ENCODE measurements at places on chromosomes 5 and 9.

DNA sequence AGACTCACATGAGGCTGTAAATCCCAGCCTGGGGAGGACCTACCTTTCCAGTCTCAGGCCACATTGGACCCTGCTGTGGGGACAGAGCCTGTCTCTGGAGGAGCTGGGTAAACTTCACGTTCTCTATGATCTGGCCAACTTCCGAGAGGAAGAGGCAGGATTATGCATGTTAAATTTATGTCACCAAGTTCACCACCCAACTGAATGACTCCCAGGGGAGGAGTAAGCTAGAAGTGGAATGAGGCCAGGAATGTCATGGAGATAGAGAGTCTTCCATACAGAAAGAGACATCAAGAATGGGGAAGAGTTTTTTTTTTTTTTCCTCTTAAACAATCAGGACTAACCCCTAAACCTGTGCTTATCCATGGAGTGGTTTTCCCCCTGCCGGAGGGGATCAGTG lies 90.3 kb upstream of the PALM2AKAP2 start:
- no peak for DNase-seq

- DNase-seq = no peak
Measured at GRCh38 chr9:37919956-37920335, 16.0 kb upstream of the SLC25A51 start.

DNA sequence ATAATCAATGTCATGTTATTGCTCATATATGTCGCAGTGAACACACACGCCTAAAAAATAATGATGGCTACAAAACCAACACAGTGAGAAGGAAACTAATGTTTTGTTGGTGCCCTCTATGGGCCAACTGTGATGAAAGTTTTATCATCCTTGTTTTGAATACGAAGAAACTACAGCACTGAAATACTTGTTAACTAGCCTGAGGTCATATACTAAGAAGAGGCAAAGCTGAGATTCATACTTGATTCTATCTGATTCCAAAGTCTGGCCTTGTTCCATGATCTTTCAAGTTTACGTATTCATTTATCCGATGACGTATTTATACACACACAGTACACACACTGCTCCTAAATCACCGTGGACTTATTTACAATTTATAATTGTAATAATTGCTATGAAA lies 16.1 kb upstream of the DRD1 start:
- no peak for DNase-seq

GRCh38 chr9:92538541-92538940 lies 2.8 kb upstream of the ECM2 start:
- DNase-seq = no peak

GRCh38 chr9:88816141-88816540 lies 175.1 kb upstream of the S1PR3 start:
- no peak for DNase-seq

- DNase-seq = no peak
Measured at GRCh38 chr9:34332076-34332964, 3.0 kb downstream of the NUDT2 start.

- DNase-seq = no peak
Measured at GRCh38 chr9:13823026-13823425, 490.9 kb downstream of the NFIB start.

- no peak for DNase-seq
Measured at GRCh38 chr9:109830545-109830944, 50.5 kb downstream of the PALM2AKAP2 start.

DNA sequence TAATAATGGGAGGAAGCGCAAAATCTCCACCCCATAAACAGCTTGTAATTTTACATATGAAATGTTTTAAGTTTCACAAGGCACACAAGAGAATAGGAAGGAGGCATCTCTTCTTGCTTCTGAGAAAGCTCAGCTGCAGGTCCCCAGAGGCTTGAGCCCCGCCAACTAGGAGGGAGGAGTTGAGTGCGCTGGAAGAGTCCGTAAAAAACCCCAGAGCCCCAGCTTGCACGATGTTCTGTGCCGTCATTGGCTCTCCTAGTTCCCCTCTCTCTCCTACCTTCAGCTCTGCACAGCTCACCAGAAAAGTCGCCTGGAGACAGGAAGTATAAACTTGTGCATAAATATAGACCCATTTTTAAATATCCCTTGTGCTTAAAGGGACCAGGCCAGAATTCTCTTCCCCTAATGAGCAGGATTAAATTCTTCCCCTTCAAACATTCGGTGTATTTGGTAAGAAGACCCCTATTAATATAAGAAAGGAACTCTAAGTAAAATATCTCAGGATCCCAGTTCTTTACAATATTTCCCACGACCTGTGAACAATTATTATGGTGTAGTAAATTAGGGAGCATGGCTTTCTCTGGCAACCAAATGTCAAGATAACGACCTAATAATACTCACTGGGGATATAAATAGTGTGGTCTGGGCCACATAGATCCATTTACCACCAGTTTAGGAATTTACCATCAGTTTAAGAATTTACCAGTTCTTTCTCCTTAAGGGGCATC lies 13.7 kb downstream of the GLRX start:
- DNase-seq = no peak

DNA sequence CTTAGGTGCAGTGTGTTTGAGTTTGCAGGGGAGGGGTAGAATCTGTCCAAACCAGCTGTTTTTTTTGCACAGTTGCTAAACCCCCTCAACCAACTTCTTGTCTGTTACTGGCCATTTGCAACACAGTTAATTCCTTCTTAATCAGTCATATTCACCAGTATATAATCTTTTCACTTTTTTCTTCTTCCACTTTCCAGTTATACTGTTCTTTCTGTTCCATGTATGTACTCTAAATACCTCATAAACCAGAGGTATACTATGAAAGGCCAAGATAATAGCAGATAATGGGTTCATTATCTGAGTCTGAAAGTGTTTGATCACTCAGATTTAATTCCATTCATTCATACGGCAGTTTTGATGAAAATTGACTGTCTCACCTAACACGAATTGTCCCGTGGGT lies 11.1 kb downstream of the SMAD5 start:
- DNase-seq = no peak

GRCh38 chr9:93303258-93303771 lies 119.4 kb downstream of the WNK2 start:
- no peak for DNase-seq

GRCh38 chr5:132105688-132106087 lies 32.1 kb downstream of the CSF2 start:
- no peak for DNase-seq

DNA sequence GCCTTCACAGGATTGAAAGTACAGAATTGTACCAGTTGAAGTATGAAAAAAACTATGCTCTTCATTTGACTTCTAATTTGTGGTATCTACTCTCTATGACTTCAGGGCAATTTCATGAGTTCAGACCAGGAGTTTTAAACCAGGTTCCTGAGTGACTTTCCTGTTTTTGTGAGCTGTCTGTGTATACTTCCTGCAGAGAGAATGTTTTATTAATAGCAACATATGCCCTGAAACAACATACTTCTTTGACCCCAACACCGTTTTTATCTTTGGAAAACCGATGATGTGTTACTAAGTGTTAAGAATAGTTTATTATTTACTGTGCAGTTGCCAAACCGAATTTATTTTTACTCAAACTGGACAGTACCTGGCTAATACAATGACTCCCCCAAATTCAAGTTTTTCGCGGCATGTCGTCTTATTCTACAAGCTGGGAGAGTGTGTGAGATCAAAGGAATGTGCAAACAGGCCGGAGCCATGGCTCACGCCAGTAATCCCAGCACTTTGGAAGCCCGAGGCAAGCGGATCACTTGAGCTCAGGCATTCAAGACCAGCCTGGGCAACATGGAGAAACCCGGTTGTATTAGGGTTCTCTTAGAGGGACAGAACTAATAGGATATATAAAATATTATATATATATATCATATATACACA lies 58.7 kb upstream of the ERBIN start:
- no peak for DNase-seq

- no peak for DNase-seq
Measured at GRCh38 chr9:133950629-133951111, 41.5 kb downstream of the VAV2 start.

- no peak for DNase-seq
Measured at GRCh38 chr5:123515904-123516303, 3.9 kb downstream of the CSNK1G3 start.

DNA sequence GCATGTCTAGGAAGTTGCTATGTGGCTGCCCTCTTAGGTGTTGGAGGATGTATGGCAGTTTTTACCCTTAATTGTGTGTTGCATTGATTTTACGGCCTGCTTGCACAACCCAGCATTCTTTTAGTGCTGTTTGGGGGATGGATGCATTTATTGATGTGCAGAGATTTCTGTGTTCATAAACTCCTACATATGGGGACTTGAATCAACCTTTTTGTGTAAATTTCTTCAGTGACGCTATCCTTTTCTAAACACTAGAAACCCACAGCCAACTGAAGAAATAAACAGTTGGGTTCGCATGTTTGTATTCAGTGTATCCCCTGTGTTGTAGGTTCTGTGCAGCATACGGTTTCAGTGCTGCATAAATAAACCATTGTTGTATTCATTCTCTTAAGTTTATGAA lies 263.7 kb downstream of the RASEF start:
- DNase-seq = no peak

DNA sequence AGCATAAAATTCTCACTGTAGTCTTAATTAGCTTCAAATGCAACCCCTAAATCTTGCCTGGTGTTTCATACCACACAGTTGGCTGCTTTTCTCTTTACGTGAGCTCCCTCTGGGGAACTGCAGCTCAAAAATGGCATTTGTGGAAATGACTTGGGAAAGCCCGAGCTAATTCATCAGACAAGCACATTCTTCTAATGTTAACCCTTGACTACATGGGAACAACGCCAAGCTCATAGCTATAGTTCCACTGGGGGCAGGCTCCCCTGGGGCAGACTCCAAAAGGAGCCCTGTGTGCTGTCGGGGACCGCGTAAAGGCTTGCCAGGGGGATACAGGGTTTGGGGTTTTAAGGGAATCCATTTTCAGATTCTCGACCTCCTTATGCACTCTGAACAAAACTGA lies 301.4 kb upstream of the DAP start:
- no peak for DNase-seq

DNA sequence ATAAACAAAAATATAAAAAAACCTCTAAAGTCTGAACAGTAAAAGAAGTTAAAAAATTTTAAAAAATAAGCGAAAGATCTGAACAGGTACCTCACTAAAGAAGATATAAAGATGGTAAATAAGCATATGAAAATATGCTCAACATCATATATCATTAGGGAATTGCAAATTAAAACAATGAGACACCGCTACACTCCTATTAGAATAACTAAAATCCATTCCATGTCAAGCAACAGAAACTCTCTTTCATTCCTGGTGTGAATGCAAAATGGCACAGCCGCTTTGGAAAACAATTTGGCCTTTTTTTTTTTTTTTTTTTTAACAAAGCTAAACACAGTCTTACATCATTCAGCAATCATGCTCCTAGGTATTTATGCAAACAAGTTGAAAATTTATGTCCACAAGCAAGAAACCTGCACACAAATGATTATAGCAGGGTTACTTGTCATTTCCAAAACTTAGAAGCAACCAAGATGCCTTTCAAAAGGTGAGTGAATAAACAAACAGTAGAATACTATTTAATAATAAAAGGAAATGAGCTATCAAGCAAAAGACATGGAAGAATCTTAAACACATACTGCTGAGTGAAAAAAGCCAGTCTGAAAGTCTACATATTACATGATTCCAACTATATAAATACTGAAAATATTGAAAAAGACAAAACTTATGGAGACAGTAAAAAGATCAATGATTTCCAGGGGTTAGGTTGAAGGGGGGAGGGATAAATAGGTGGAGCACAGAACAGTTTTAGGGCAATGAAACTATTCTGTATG lies 22.1 kb downstream of the ANXA1 start:
- DNase-seq = no peak

GRCh38 chr9:81293651-81294050 lies 395.7 kb downstream of the TLE1 start:
- no peak for DNase-seq

GRCh38 chr5:5383461-5383860 lies 39.0 kb upstream of the ICE1 start:
- DNase-seq = no peak

DNA sequence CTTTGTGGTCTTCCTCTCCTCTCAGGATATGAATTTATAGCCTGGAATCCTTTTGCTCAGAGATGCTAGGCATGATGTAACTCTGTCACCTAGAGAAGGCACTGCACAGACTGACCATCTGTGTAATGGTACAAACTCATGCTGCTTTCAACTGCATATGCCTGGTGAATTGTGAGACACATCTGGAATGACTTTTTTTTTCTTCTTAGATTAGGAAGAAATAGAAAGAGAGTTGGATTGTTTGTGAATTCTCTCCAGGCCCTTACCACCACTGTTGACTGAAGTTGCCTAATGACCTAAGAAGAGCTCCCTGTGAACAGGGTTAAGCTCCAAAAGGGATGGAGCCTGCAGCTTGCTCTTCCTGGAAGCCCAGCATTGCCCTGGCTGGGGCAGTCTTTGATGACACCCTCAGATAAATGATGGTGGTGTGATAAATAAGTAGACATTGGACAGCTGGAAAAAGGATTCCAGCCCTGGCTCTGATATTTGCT lies 47.8 kb upstream of the TRIM32 start:
- no peak for DNase-seq

DNA sequence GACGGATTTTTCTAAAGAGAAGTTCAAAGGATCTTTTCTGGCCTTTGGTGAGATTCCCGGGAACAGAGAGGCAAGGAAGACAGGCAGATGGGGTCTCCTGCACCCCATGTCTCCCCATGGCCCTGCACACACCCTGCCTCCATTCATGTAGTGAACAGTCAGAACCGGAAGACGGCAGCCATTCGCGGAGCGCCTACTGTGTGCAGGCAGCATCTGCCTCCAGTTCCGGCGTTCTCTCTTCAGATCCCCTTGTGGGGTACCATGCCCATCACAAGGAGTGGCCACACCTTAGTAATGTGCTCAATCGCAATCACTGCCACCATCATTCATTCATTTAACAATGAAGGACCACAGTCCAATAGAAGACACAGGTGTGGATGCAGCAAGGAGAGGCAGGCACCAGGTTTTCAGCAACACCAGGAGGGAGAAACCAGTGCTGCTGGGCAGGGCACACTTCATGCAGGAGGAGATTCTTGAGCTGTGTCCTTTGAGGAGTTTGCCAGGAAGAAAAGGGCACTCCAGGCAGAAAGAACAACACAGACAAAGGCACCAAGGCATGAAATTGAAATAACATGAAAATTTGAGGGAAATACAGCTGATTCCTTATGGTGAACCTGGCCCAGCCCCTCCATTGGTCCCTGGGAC lies 171.5 kb upstream of the PHYKPL start:
- no peak for DNase-seq

DNA sequence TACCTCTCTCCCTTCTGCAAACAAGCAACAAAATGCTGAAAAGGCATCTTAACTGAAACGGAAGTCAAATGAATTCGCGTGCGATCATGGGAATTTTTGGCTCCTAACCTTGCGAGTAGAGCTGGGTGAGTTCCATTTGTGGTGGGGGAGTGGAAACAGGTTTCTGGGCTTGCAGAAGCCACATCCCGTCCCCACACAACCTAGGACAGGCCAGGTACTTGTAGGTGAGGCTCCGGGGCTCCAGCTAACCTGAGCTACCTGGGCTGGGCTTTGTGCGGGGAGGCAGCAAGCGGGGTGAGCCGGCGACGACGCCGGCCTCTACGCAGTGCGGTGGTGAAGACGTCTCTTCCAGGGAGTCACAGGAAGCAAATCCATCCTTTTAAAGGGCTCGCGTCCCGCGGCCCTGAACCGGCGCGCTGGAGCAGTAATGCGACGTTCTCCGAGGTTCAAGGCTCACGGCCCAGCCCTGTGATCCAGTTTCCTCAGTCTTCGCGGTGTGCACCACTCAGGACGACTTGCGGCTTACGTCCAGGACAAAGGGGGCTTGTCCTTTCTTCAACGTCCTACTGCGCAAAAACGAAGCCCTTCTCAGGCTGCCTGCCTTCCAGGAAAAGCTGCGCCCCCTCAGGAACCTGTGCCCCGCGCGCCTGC lies 567 bp upstream of the SPIN1 start:
- DNase-seq = no peak

GRCh38 chr5:109486200-109486804 lies 76.5 kb upstream of the PJA2 start:
- no peak for DNase-seq

All from NCI-H1417 treated with DMSO at 0.1 percent for 48 hours (cell line).